ENCODE measurements at places on chromosomes 3 and 15.

DNA sequence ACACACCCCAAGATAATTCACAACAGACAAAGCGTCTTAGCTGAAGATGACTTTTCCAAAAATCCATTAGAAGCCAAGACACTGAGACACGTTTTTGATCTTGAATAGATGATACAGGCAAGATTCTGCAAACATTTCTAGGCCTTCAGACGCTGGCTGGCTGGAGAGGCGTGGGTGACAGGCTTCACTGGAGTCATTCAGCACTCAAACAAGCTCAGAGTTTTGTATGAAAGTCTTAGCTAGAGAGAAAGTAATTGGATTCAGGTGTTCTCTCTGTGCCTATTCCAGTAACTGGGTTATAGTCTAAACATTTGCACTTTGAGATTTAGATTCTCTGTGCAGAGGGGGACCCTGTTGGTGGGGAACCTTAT is 147.7 kb upstream of the BHLHE40 start:
- no peak for DNase-seq

- no peak for DNase-seq
Measured at GRCh38 chr3:73808862-73809509, 184.2 kb upstream of the PDZRN3 start.

DNA sequence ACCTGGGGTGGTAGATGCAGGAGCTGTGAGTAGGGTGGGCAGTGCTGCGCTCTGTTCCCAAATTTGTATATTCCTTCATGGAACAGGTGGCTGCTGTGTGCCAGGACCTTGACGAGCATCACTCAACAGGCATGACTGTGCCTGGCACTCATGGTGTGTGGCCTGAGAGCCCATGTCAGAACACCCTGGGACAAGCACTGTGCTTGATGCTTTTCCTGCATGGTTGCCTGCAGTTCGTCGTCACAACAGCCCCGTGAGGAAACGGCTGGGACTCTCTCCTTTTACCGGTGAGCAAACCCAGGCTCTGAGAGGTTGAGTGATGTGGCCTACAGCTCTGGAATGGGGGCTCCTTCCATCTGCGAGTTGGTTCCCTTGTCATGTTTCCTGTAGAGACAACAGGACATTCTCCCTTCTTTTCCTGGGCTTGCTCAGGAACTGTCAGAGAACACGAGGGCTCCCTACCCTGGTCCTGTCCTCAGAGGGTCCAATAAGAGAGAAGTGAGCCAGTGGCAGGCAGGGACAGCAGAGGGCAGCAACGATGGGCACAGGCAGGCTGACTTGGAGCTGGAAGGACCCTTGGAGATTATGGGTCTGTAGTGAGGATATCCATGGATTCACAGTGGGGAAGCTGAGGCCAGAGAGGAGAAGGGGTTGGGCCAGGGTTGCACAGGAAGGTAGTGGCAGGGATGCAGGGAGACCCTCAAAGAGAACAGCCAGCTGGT is 37.4 kb downstream of the PRKCD start:
- DNase-seq = no peak

GRCh38 chr3:72289692-72290071 is 504.7 kb upstream of the PROK2 start:
- no peak for DNase-seq

GRCh38 chr3:173893835-173894234 is 496.3 kb downstream of the NLGN1 start:
- DNase-seq = no peak

DNA sequence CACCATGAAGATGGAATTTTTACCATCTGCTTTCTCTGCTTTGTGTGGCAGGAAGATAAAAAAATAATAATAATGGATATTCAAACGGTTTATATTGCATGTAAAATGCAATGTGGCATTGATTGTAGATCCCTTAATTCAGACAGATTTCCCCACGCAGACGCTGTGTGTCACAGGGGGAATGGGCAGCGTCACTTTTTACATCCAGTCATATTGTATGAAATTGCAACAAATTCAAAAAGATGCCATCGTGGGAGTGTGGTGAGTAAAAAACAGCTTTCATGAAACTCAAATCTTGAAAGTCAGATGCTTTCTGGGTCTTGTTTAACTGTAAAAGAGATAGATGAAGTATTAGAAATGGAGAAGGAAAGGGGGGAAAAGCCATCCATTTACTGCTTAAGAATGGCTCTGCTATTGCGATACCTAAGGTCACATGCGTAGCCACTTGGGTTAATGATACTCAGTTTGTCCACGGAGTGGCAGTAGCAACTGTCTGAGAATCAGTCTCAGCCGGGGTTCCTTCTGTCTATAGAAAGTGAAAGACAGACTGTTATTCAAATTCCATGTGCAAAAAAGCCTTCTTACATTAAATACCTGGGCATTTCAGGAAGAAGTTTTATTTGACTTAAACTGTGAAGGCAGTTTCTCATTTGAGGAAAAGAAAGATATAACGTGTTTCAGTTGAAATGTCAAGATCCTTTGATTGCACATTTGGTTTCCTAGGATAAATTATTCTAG is 28.5 kb downstream of the BTD start:
- DNase-seq = peak; percentile 60
